Peyer's patch (tissue), 4 donors: ENCODE measurements at places on chromosomes 11 and 22. TPM values are rescaled to one million over a fixed set of nuclear protein-coding genes. Genes with fewer than 3 reads are reported as not detected.

DNA sequence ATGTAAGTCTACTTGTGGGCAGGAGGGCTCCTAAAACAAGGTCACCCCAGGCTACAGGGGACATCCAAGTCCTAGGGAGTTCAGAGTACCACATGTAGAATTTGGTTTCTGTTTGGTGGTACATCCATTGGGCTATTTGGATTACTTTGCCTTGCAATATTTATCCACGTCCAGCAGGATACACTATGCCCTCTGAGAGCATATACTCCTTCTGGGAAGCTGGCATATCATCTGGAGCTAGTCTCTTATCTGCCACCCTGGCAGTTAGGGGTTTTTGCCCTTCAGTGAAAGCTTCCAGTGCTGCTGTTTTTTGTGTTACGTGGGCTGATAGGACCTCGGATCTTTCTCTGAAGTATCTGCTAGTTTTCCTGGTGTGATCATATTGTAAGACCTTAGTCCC lies 7.3 kb downstream of the LMO2 start:
- DNase-seq: no peak
- H3K27me3 ChIP-seq: no peaks in the 10 kb centered on the region
- H3K4me3 ChIP-seq: no peak overlapping the region
- no peaks in the 10 kb centered on the region for H3K4me1 ChIP-seq
- H3K36me3 ChIP-seq: no peaks in the 10 kb centered on the region
- no peak overlapping the region for H3K27ac ChIP-seq

DNA sequence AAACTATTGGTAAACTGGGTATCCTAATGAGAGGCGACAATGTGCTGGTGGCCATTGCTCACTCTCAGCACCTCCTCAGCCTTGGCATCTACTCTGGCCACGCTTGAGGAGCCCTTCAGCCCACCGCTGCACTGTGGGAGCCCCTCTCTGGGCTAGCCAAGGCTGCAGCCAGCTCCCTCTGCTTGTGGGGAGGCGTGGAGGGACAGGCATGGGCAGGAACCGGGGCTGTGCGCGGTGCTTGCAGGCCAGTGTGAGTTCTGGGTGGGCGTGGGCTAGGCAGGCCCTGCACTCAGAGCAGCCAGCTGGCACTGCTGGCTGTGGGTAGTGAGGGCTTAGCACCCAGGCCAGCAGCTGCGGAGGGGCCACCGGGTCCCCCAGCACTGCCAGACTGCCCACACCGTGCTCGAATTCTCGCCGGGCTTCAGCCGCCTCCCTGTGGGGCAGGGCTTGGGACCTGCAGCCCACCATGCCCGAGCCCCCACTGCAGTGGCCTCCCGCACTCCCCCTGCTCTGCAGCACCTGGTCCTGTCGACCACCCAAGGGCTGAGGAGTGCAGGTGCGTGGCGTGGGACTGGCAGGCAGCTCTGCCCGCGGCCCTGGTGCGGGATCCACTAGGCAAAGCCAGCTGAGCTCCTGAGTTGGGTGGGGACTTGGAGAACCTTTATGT lies 575.9 kb upstream of the ANO3 start:
- H3K4me3 ChIP-seq: no peak overlapping the region
- no peaks in the 10 kb centered on the region for H3K4me1 ChIP-seq
- no peak overlapping the region for H3K27ac ChIP-seq
- H3K36me3 ChIP-seq: no peaks in the 10 kb centered on the region
- H3K27me3 ChIP-seq: no peaks in the 10 kb centered on the region

DNA sequence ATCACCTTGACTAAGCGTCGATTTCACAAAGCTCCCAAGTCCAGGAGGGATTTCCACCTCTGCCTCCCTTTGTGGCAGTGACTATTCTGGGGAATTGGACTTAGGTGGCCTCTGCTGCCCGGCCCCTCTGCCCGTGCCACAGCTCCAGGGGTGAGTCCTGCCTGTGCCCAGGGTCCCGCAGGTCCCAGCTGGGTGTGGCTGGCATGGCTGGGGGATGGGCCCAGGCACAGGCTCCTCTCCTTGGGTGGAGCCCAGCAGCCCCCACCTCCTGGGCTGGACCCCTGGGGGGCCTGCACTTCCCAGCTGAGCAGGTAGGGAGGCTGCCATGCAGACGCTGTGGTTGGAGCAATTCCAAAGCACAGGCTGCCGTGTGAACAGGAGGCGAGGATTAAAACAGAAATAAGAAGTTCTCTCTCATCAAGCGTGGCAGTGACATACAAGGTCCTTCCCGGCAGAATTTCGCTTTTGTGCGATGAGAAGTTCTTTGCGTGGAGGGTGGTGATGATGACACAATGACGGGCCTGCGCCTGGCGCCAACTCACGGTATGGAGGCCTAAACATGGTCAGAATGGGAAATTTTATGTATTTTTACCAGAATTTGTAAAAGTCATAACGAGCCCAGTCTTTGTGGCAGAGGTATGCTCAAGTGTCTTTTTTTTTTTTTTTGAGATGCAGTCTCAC lies 107.3 kb downstream of the BRD1 start:
- no peaks in the 10 kb centered on the region for H3K27me3 ChIP-seq
- H3K4me3 ChIP-seq: no peak overlapping the region
- peaks cover 7% of the 10 kb centered on the region for H3K4me1 ChIP-seq

LIPT2 gene
- total RNA-seq: 7.9 TPM

SLC22A6 gene
- not detected for total RNA-seq

NAALAD2 gene
- total RNA-seq: not detected
